ENCODE measurements at places on chromosomes 6 and 20. TPM values are rescaled to one million over a fixed set of nuclear protein-coding genes. Genes with fewer than 3 reads are reported as not detected.

GRCh38 chr20:19695081-19695480, 63.0 kb upstream of the RIN2 start:
- no peak for DNase-seq

DNA sequence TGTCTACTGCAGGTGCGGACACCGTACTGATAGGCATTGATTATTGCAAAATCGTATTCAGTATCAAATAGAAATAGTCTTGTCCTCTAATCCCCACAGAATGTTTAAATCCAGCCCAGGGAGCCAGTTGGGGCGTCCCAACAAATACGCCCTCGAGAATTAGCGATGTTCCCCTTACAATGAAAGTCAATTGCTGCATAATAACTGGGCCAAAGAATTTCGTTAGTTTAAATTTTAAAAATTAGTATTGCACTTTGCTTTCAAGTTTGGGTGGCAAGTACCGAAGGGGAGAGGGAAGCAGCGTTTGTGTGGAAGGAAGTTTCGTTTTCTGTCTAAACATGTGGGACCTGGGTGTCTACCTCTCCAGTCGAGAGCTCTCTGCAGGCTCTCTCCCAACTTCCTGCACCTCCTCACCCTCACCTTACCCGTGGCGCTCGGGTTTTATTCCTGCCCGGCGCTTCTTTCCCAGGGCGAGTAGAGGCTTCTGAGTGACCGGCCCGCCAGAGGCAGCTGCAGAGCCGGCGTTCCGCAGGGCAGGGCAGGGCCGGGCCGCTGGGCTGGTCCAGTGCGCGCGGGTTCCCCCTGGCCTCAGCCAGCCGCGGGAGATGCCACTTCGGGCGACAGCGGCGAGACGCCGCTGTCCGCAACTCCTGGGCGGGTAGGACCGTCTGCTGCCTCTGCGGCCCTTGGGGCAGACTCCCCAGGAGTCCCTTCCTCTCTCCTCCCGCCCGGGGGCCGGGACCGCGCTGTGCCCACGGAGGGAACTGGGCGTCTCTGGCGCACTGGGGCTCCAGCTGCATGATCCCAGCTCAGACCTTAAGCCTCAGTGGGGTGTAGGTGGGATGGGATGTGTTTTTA, 862 bp upstream of the TFAP2C start:
- DNase-seq = no peak

GRCh38 chr20:22274330-22274729, 310.0 kb downstream of the FOXA2 start:
- DNase-seq = no peak

DNA sequence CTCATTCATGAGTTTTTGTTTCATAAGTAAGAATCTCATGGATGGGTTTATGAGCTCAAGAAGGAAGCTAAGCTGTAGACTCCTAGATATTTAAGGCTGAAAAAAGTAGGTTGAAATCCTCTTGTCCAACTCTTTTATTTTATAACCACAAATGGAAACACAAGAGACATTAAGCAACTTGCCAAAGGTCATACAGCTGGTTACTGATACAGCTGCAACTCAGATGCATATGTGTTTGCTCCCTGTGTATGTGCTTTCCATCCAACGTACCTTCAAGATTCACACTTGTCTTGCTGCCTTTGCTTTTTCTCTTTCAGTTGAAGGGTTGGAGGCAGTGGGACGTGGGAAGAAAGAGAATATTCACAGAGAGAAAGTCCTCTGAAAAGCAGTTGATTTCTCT, 153.5 kb upstream of the STMND1 start:
- DNase-seq = no peak

Gene GMPR
- 140 TPM for polyA plus RNA-seq

Gene BPI
- not detected for polyA plus RNA-seq

DNA sequence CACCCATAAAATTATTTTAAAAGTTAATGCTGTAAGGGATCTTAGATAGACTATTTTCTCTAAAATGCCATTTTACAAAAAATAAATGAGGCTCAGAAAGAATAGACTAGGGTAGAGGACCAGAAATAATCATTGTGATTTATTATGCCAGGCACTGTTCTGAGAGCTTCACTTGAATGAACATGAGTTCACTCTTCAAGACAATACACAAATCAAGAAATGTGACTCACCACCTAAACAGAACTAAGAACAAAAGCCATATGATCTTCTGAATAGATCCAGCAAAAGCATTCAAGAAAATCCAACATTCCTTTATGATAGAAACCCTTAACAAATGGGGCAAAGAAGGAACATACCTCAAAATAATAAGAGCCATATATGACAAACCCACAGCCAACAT, 582.0 kb downstream of the PKHD1 start:
- DNase-seq = no peak

DNA sequence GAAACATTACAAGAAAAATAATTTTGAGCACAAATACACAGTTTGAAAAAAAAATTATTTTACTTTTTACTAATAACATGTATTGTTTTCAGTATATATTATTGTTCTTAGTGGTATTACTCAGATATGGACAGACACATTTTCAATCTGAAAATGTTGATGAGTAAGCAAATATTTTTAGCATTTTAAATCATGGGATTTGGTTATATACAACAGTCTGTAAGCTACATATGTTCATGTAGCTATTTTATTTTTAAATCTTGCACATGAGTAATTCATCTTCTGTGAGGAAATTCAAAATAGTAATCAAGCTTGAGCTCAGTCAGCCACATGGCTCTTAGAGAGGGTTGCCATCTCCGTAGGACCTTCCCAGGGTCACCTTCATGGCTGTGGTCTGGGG, 471.9 kb downstream of the QKI start:
- no peak for DNase-seq

GRCh38 chr20:60968853-60969720, 283.0 kb upstream of the CDH4 start:
- DNase-seq = no peak

DNA sequence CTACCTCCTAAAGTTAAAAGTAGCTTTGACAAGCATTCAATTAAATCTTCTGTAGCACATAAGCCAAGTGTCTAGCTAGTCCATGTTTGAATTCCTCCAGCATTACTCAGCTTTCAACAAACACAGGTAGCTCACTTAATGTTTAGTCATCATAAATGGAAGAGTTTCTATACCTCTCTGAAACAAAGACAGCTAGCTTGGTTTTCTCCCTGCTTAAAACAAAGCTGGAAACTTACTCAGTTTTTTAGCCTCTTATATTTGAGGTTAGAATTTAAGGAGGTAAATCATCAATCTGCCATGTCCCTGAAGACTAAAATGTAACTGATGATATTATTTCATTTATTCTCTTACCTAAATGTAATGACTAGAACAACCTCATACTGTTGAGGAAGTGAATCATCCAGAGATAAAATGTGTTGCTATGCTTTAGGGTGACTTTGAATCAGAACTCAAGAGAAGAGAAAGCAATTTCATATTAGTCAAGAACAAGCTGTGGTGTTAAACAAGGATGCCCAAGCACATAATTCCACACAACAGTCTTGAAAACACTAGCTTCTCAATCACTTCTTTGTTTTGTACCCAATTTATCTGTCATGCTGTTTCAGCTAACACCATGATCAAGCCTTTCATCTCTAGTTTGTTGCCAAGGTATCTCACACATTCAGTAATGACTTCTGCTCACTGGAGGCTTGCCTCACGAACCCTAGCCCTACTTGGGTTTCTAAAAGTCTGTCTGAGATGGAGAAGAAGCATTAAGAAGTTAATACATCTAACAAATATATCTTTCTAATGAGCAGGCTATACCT, 251.9 kb downstream of the EPM2A start:
- no peak for DNase-seq

Gene RAET1G
- polyA plus RNA-seq = not detected

Gene PDYN
- polyA plus RNA-seq = not detected

GRCh38 chr20:5164645-5165625, 38.1 kb downstream of the CDS2 start:
- no peak for DNase-seq

GRCh38 chr20:57350081-57350710, 859 bp upstream of the RAE1 start:
- DNase-seq = peak; percentile 27

Gene FAXC
- under 0.01 TPM for polyA plus RNA-seq

Gene SLC22A2
- not detected for polyA plus RNA-seq

DNA sequence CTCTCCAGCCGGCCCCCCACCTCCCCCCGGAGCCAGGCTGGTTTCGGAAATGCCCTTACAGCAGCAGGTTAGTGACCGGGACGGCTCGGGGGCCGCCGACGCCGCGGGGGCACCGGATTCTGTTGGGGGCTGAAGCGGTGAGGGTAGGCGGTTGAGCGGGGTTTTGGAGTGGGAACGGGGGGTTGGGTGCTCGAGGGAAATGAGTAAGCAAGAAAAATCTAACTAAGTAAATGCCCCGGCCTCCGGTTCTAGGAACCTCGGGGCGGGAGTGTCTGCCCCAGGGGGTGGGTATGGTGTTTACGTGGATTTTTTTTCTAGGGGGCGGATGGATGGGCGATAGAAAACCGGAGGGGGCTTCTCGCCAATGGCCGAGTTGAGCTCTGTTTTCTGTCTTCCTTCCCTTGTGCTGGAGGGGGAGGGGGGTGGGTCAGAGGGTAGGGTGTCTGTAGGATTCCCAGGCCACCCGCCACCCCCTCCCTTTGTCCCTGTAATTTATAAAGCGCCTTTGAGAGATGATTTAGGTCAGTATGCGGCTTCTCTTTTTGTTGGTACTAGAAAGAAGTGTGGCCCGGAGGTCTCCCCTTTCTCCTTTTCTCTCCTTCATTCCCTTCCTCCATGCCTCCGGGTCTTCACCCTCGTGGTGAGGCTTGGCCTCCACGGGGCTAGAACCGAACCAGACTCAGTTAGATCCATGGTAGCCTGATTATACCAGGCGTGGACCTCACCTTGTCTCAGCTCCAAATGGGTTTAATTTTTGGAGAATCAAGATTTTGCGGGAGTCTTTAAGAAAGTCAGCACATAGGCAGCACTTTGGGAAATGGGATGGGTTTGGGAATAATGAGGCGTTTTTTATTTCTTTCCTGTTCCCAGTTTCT, 2.3 kb downstream of the E2F3 start:
- no peak for DNase-seq

Gene MEP1A
- not detected for polyA plus RNA-seq

DNA sequence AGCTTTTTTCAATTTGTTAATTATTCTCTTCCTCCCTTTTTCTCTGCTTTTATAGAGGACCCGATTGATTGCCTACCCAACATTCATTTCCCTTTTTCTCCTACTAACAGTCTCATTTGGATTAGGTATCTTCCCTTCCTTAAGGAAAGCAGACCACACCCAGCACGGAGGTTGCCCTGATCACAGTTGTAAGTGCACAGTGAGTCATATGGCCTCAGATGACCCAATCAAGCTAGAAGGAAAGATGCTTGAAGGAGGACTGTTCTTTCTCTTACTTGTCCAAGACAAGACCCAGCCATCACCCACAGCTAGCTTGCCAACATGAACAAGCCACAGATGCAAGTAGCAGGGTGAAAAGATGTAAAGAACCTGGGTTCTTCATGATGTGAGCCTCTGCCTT, 518.6 kb downstream of the PKHD1 start:
- DNase-seq = no peak

DNA sequence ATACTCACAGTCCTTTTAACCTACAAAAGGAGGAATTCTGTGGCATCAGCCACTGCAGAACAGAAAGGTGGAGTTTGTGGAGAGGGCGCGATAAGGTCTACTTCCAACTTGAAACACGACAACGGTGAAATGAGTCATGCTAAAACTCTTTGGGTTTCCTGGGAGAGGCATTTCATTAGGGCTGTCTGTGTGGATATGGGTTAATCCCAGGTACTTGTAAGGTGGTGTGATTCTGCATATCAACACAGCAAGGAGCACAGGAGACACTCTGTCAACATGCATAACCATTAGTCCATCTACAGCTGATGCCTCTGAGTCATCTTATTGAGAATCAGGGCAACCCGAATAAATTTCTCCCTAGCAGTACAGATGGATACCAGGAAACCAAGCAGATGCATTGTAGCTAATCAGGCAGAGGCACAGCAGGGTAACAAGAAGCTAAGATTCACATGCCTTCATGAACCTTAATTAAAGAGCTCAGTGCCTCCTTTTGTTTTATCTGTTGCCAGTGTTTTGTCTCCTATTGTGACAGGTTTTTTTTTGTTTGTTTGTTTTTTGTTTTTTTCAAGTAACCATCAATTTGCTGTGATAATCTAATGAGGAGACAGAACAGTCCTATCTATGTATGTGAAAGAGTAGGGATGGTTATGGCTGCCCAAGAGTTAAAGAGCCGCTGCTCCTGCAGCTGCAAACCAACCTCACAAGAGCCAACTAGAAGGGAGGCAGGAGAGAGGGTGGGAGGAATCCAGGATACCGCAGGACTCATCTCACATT, 315.8 kb upstream of the SOX4 start:
- DNase-seq = no peak

Gene SLC17A3
- polyA plus RNA-seq = not detected

Gene ZC2HC1B
- not detected for polyA plus RNA-seq

DNA sequence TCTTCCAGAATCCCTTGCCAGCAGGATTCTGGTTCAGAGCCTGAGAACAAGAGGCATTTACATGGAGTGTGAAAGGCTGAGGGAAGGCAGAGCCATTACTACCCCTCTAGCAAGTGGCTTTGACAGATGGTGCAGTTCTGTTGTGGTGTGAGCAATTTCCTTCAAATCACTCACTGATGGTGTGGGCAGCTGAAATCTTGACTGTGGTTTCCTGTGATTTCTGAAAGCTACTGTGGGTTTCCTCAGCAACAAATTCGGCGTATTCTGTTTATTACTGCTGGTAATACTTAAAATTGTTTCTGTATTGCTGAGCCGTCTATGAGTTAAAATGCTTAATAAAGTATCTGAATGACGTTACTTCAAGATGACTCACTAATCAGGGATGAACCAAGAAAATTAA, 181.5 kb upstream of the TCF21 start:
- no peak for DNase-seq

Gene TRIM31
- polyA plus RNA-seq = not detected

DNA sequence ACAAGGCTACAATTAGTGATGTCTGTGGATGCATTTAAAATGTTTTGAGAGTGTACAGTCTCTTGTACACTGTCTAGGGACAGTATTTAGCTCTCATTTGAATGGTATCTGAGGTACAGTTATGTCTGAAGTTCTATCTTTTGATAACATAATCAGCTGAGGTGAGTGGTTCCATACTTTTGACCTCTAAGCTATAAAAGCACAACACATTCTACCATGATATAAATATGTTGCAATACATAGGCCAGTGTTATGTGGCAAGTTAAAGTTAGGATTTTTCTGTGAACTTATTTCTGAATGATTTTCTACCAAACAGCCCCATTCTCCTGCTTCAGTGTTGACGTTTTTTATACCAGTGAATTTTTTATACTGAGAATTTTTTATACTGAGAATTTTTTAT, 77.6 kb downstream of the AKAP7 start:
- no peak for DNase-seq

Gene TBX18
- 2.1 TPM for polyA plus RNA-seq

- no peak for DNase-seq
These were observed 145.4 kb upstream of the BMP2 start for GRCh38 chr20:6622041-6622440.

Gene SAYSD1
- polyA plus RNA-seq = 9.6 TPM

Measured in heart left ventricle (tissue), 16 donors.